Suppressor macrophage (primary cell): ENCODE measurements at places on chromosomes 4 and X.

DNA sequence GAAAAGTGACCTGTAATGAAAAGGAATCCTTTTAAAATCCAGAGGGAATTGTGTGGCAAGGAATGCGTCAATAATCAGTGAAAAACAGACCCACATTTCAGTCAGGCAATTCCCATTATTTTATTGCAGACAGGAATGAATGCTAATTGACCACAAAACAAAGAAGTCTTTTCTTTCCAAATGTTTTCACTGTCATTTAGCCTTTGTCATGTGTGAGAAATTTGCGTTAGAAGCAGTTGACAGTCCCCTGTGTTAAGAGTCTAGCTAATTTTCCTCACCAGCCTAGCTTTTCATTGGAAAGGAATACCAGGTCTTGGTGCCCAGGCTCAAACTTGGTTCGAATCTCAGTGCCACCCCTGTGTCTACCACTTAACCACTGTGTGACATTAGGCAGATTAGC is 83.4 kb downstream of the KIT start:
- no peak for DNase-seq

DNA sequence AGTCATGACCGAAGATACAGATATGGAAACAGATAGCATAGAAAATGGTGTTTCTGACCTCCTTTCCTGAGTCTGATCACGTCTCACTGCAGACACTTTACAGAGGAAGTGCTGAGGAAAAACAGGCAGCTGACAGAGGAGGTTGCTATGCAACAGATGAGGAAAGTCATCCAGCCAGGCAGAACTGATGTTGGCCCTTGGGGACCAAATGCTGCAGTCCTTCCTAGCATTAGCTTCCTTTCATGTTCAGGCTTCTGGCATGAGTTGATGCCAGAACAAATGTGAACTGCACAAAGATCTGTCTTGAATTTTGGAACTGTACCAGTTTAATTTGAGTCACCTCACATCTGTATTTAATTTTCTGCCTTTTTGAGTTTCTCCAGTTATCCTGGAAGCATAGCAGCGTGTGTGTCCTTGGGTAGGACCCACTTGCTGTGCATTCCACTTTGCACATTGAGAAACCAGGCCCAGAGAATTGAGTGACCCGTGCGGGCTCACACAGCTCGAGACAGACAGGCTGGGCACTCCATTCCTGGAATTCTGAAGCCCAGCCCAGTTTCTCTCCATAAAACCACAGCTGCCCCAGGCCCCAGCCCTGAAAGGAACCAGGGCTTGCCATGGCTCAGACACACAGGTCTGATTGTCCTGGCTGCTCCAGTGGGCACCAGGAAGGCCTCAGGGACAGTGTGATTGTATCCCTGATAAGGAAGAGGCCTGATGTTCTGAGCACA is 1.4 kb upstream of the MAGED1 start:
- DNase-seq, result no peak

DNA sequence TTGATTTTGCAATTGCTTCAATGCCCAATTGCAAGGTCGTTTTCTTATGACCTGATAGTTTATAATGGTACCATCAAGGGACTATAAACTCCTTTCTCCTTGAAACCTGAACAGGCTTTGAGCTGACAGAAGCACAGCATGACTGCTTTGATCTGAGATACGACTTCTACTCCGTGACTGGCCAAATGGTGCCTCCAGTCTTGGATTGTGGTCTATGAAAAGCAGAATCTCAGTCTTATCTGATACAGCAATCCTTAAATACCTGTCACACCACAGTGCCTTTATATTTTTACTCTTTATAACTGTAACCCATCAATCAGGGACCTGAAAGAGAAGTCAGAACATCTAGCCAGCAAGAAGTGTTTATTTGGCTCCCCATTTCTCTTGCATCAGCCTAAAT is 93.1 kb downstream of the DOCK11 start:
- DNase-seq, result no peak

DNA sequence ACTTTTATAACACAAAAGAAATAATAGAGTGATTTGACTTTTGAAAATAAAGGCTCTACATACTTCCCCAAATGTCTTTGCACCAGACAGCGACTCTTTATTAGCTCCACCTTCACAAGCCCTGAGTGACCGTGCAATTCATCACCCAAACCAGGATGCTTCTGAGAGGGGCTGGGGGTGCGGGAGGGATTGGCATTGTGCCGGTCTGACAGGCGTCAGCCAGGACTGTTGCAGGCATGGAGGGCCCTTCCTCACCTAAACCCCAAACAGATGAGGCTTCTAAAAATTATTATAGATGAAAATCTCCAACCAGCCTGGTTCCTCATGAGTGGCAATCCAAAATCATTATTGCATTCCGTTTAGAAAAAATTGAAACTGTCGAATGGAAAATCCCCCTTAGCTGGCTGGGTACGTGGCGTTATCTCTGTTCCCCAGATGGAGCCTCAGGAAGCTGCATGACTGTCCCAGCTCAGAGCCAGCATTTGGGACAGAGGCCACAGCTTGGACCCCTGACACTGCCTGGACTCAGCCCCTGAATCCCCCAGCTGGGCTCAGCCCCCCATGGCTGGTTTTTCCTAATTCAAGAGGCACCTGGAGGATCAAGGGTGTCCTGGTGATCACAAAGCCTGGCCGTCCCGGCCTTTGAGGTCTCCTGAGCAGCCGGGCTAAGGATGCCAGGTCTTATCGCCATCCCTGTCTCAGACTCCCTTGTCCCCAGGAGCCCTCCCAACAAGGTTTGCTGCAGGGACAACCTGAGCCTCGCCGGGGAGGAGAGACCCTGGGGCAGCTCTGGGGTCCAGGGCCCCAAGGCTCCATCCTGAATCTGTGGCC is 60.4 kb downstream of the SORCS2 start:
- DNase-seq, result no peak

GRCh38 chr4:14452764-14453163 is 549.5 kb upstream of the CPEB2 start:
- no peak for DNase-seq

DNA sequence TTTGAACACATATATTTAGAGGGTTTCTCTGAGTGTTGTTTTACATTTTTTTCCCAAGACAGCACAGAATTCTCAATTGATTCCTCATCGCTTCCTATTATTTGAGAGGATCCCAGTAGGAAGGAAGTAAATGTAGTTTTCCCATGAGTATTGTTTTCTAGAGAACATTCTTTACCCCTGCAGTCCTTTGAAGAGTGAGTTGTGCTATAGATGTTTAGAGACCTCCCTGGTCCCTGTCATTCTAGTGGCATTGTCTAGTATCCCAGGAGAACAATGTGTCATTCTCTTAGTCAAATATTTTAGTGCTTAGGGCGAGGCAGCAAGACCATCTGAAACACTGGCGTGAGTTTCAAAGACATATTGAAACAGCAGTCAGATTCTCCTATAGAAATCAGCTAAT is 32.5 kb downstream of the SORBS2 start:
- DNase-seq, result no peak

- peak; percentile 1 for DNase-seq
These were observed 66.2 kb upstream of the TACR3 start for GRCh38 chr4:103786014-103786413.

DNA sequence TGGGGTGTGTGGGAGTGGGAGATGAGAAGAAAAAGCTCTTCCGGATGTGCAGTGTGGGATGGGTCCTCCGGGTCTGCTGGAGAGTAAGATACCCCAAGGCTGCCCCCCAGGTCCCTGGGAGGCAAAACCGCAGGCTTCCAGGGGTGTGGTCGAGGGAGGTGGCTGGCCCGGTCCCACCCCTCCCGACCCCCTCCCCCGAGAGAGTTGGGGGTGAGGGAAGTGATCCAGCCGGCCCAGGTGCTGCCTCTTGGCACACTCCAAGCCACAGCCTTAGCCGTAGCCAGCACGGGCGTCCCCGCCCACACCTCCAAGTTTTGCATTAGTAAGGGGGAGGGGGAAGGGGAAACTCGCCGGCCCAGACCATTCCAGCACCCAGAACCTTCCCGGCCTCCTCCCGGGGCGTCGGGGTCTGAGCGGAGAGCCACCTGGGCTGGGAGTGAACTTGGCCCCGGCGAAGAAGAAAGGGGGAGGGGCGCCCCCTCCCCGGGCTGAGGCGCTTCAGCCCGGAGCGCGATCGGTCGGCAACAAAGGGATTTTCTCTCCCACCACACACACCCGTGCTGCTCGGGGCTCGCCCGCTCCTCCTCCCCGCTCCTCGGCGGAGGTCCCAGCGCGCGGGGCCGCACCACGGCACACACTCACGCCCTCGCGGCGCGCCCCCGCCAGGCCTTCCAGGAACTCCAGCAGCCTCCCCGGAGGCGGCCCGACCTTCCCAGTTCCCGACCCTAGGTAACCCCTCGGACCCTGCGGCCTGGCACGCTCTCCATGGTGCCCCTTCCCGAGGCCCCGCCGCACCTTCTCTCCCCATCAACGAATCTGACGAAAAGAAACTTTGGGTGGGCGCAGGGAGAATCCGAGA is 14.4 kb downstream of the BCOR start:
- peak; percentile 34 for DNase-seq

- no peak for DNase-seq
These were observed 562.3 kb downstream of the KCNIP4 start for GRCh38 chr4:21386166-21386780.

DNA sequence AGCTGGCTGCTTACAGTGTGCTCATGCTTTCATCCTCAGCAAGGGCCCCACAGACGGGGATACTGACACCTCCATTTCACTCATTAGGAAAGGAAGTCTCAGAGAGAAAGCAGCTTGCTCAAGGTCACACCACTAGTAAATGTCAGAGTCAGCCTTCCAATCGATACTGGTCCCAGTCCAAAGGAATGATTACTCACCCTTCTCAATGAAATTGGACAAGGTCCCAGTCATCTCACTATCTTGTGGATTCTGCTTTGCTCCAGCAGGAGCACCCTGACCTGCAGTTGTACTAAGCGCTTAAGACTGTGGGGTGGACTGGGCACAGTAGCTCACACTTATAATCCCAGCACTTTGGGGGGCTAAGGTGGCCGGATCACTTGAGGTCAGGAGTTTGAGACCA is 132.2 kb upstream of the SLC34A2 start:
- no peak for DNase-seq

GRCh38 chr4:174398728-174399127 is 115.0 kb downstream of the CEP44 start:
- no peak for DNase-seq

- DNase-seq, result no peak
These were observed 51.9 kb upstream of the SLC6A14 start for GRCh38 chrX:116384406-116384954.

DNA sequence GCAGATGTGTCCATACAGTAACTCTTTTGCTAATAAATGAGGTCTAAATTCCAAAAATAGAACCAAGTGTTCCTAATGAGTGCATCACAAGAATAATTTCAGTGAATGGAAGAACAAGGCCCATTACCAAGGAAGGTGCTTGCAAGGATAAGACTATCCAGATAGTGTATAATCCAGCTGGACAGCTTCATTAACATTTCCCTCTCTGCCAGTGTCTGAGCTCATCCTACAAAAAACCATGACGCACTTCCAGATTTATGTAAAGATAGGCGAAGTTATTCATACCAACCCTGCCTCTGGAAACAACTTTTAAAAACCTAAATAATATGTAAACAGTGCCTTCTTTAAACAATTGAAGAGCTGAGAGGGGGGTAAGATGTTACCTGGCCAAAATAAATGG is 177.9 kb upstream of the STK26 start:
- DNase-seq, result no peak
